ENCODE measurements at places on chromosomes 16 and 17. TPM values are rescaled to one million over a fixed set of nuclear protein-coding genes. Genes with fewer than 3 reads are reported as not detected.

GRCh38 chr17:6160911-6161855, 91.0 kb downstream of the WSCD1 start:
- H3K4me3 ChIP-seq = no peak overlapping the region
- no peak for DNase-seq
- H3K36me3 ChIP-seq = no peaks in the 10 kb centered on the region
- no peaks in the 10 kb centered on the region for H3K4me1 ChIP-seq

DNA sequence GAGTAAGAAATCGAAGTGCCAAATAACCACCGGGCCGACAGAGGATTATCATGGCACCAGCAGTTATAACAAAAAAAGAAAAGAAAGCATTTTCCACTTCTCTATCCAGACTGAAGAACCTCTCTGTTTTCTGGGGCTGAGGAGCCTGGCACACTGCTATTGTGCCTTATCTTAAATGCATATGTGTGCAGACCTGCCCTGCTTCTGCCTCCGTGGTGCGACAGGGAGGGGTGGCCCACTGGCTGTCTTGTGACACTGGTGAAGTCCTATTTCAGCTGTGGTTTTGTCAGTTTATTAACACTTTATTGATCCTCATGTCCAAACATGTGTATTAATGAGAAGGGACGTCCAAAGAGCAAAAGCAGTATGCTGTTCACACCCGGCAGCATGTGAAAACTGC, 55.4 kb downstream of the CDK5R1 start:
- H3K4me3 ChIP-seq = no peak overlapping the region
- H3K27me3 ChIP-seq = no peaks in the 10 kb centered on the region
- no peak overlapping the region for H3K27ac ChIP-seq
- no peaks in the 10 kb centered on the region for H3K4me1 ChIP-seq
- no peaks in the 10 kb centered on the region for H3K36me3 ChIP-seq

DNA sequence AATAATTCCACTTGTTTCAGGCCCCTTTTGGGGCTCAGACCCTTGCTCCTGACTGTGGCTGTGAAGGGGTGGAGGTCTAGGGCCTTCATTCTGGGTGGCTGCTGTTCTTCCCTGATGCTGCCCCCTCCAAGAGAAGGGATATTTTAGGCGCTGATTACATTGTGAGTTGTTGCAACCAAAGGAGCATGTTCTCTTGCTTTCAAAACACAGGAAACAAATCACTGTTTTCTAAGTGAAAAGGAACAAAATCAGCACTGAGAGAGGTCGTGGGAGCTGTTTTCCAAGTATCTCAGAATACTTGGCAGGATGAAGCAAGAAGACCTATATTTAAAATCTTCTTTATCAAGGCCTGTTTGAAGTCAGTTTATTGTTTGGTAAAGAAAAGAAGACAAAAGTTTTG, 25.3 kb upstream of the SEC14L1 start:
- no peaks in the 10 kb centered on the region for H3K27me3 ChIP-seq
- no peak for DNase-seq
- no peaks in the 10 kb centered on the region for H3K36me3 ChIP-seq
- H3K27ac ChIP-seq = peak overlapping the region; percentile 51
- H3K4me3 ChIP-seq = no peak overlapping the region

ATPAF2 gene
- 36.8 TPM for total RNA-seq

G6PC1 gene
- not detected for total RNA-seq

DNA sequence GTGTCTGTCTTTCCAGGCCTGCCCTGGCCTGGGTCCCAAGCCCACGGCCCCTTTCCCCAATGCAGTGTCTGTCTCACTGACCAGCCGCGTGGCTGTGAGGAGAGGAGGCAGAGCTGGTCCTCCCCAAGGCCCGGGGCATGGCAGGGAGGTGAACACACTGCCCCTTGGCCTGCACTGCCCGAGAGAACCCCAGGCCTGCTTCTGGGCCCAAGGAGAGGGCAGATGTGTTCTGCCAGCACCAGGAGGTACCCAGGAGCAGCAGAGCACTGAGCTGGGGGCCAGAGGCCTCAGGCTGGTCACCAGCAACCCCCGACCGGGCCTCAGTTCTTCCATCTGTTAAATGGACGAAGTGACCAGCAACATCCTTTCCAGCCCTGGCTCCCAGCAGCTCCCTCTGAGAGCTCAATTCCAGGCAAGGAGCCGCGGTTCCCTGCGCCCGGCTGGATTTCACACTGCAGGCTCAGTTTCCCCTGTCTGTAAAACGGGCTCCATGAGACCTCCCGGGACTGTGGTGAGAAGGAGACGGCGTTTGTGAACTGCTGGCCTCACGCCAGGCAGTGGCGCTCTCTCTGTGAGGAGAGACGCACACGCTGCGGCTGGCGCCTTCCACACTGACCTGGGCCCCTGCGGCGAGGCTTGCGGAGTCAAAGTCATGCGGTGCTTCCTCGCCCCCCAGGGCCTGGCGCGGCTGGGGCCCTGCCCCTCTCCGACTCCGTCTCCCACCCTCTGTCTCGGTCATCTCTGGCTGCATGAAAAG, 8.1 kb upstream of the ZFPM1 start:
- H3K36me3 ChIP-seq = no peaks in the 10 kb centered on the region
- DNase-seq = no peak
- H3K27ac ChIP-seq = no peak overlapping the region
- H3K4me1 ChIP-seq = peaks cover 8% of the 10 kb centered on the region
- no peaks in the 10 kb centered on the region for H3K27me3 ChIP-seq

DNA sequence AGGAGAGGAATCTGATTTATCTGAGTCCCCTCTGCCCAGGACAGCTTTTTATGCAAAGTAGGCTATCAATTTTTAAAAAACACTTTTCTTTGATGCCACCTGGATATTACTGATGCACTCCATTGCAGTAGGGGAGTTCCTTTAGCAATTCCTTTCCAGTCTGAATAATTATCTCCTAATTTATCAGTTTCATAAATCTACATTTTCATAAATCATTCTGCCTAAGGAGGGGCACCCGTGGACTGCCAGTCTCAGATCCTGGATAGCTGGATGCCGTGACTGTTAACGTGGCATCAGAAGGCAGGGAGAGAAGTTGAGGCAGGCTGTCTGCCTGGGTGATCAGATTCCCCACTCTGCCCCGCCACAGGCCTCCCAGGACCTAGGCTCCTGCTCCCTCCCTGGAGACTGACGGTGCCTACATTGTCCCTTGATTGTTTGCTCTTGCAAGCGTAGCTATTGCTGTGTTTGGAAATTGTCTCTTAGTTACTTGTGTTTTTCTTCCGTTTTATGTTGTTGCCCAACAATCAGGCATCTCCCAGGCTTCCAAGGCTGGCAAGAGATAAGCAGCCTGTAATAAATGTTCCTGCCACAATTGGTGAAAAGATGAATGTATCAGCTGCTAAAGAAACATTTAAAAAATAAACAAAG, 75.2 kb downstream of the KATNIP start:
- H3K27me3 ChIP-seq = no peaks in the 10 kb centered on the region
- no peak overlapping the region for H3K4me3 ChIP-seq
- no peaks in the 10 kb centered on the region for H3K4me1 ChIP-seq
- peak; percentile 81 for DNase-seq
- H3K36me3 ChIP-seq = no peaks in the 10 kb centered on the region

DNA sequence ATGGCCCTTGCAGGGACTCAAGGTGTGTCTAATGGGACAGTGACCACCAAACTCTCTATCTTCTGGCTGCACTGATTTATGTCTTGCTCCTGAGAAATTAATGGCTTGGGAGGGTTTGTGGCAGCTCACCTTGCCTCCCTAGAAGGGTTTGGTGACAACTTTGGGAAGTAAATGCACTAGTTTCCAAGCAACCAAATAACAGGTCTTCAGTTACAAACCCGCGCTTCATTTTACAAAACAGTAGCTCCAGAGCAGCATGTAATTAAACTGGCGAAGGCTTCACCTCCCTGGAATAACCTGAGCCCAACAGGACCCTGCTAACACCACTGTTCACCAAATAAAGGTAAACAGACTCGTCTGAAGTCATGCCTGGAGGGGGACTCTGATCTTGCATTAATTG, 318.3 kb downstream of the SLC39A11 start:
- DNase-seq = no peak
- no peaks in the 10 kb centered on the region for H3K4me1 ChIP-seq
- no peak overlapping the region for H3K4me3 ChIP-seq
- H3K27ac ChIP-seq = no peak overlapping the region
- no peaks in the 10 kb centered on the region for H3K27me3 ChIP-seq

Data from left lung (tissue), 14 donors.